ENCODE measurements at places on chromosomes 12 and 14. TPM values are rescaled to one million over a fixed set of nuclear protein-coding genes. Genes with fewer than 3 reads are reported as not detected.

P2RX2 gene
- polyA plus RNA-seq: not detected

ADAM20 gene
- 0.11 TPM for polyA plus RNA-seq

MIP gene
- polyA plus RNA-seq: not detected

LRRC10 gene
- not detected for polyA plus RNA-seq

FBLN5 gene
- 116 TPM for polyA plus RNA-seq

TDRD9 gene
- 0.05 TPM for polyA plus RNA-seq

KRT86 gene
- polyA plus RNA-seq: not detected

APEX1 gene
- 274 TPM for polyA plus RNA-seq

TAS2R43 gene
- polyA plus RNA-seq: not detected

ITPK1 gene
- 19.4 TPM for polyA plus RNA-seq

KTN1 gene
- 69.7 TPM for polyA plus RNA-seq

AHSA1 gene
- 145 TPM for polyA plus RNA-seq

SLC16A7 gene
- polyA plus RNA-seq: 7.6 TPM

LRP1-AS gene
- polyA plus RNA-seq: not detected

PIK3C2G gene
- not detected for polyA plus RNA-seq

ABCB9 gene
- 3.4 TPM for polyA plus RNA-seq

PGF gene
- 0.63 TPM for polyA plus RNA-seq

SERPINA4 gene
- not detected for polyA plus RNA-seq

MYO1H gene
- not detected for polyA plus RNA-seq

EPYC gene
- not detected for polyA plus RNA-seq

CCDC198 gene
- polyA plus RNA-seq: not detected

ARHGEF25 gene
- polyA plus RNA-seq: 26.0 TPM

NRXN3 gene
- 0.96 TPM for polyA plus RNA-seq

PTPRO gene
- 0.16 TPM for polyA plus RNA-seq

GLT8D2 gene
- polyA plus RNA-seq: 119 TPM

CAPZA3 gene
- not detected for polyA plus RNA-seq

OR6C74 gene
- polyA plus RNA-seq: not detected

TAS2R14 gene
- polyA plus RNA-seq: 2.1 TPM

RBP5 gene
- 0.36 TPM for polyA plus RNA-seq

KRT73 gene
- not detected for polyA plus RNA-seq

OR11H7 gene
- polyA plus RNA-seq: not detected

HOMEZ gene
- polyA plus RNA-seq: 11.2 TPM

RTN1 gene
- 0.63 TPM for polyA plus RNA-seq
